ENCODE measurements at places on chromosomes 2 and 18.

- no peak for DNase-seq
Measured at GRCh38 chr2:38461470-38461869, 84.4 kb upstream of the ATL2 start.

GRCh38 chr2:69931832-69932595, 17.1 kb downstream of the MXD1 start:
- no peak for DNase-seq

GRCh38 chr2:74148457-74149246, 940 bp upstream of the BOLA3 start:
- no peak for DNase-seq

- no peak for DNase-seq
Measured at GRCh38 chr2:179768765-179769164, 92.6 kb downstream of the ZNF385B start.

- no peak for DNase-seq
Measured at GRCh38 chr2:168090366-168091135, 156.8 kb downstream of the STK39 start.

- DNase-seq: no peak
Measured at GRCh38 chr18:10065296-10065695, 151.5 kb downstream of the VAPA start.

DNA sequence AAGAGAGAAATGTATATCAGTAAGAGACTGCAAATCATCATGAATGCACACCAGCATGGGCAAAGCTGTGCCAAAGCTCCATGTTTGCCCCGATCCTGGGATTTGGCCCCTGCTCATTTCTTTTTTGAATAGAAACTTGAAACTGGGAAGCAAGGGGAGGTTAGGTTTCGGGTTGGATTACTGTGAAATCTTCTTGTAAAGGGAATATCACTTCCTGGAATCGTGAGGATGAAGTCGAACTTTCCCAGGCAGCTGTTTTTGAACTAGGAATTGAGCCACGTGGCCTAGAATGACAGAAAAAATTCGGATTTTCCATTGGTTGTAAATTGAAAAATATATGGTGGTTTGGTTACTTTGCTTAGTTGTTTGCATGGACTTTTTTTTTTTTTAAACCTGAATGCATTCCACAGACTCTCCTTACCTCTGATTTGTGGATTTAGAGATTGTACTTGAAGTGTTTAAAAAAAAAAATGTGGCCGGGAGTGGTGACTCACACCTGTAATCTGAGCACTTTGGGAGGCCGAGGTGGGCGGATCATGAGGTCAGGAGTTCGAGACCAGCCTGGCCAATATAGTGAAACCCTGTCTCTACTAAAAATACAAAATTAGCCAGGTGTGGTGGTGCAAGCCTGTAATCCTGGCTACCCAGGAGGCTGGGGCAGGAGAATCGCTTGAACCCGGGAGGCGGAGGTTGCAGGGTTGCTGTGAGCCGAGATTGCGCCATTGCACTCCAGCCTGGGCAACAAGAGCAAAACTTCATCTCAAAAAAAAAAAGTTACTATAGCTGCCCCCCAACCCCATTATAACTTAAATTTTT, 32.1 kb downstream of the GRHL1 start:
- DNase-seq: no peak

Measured in keratinocyte (primary cell).